NCI-H226 (cell line): ENCODE measurements at places on chromosomes 11 and 22.

GRCh38 chr11:33324302-33324985 is 67.3 kb downstream of the HIPK3 start:
- no peak for DNase-seq

DNA sequence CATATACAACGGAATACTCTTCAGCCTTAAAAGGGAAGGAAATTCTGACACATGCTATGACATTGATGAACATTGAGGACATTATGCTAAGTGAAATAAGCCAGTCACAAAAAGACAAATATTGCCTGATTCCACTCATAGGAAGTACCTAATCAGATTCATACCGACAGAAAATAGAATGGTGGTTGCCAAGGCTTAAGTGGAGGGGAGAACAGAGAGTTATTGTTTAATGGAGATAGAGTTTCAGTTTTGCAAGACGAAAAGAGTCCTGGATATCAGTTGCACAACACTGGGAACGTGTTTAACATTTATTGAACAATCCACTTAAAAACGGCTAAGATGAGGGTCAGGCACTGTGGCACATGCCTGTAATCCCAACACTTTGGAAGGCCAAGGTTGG is 45.6 kb upstream of the HIPK3 start:
- no peak for DNase-seq

- peak; percentile 2 for DNase-seq
These were observed 1.1 kb downstream of the ZBTB44 start for GRCh38 chr11:130313383-130314183.

DNA sequence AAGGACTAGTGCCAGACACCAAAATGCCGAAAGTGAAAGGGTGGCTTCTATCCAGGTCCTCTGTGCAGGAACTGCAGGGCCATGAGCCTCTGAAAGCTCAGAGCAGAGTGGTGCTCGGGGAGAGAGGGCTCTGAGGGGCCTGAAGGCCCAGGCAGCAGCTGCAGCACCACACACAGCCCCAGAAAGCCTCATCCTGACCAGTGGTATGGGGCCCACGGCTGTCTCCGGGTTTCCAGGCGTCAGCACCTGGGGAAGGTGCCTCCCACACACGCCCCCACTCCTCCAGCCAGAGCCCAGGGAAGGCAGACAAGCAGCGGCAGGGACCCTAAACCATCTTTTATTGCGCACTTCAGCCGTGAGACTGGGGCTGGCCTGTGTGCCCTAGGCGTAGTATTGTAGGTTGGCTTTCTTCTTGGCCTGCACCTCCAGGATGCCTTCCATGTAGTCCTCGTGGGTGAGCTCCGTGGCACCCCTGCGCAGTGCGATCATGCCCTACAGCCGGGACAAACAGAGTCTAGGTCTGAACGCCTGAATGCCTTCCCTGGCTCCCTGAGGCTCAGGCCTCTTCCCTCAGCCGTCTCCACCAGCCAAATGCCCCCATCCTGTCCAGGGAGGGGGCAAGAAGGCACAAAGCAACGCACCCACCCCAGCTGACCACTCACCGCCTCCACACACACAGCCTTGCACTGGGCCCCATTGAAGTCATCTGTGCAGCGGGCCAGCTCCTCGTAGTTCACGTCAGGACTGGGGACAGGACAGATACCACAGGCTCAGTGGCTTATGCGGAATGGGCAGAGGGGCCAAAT is 7.6 kb downstream of the PSMC3 start:
- DNase-seq: no peak

- DNase-seq: no peak
These were observed 28.7 kb downstream of the PDGFB start for GRCh38 chr22:39216143-39216490.

GRCh38 chr11:36427876-36428275 is 82.2 kb downstream of the TRAF6 start:
- DNase-seq: no peak

DNA sequence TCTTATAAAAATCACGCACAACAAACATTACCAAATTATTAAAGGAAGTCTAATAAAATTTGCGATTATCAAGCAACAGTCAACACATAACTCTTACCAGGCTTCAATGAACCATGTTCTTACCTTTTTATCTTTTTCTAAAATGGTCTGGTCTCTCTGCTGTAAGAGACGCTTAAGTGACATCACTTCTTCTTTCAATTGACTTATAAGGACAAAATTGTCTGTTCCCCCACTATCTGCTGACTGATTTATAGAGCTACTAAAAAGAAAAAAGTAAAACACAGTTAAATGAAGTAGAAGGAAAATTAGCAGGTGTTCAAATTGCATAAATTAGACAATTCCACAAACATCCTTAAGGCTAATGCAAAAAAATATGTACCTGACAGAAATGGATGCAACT is 10.9 kb downstream of the FAM76B start:
- DNase-seq: no peak

DNA sequence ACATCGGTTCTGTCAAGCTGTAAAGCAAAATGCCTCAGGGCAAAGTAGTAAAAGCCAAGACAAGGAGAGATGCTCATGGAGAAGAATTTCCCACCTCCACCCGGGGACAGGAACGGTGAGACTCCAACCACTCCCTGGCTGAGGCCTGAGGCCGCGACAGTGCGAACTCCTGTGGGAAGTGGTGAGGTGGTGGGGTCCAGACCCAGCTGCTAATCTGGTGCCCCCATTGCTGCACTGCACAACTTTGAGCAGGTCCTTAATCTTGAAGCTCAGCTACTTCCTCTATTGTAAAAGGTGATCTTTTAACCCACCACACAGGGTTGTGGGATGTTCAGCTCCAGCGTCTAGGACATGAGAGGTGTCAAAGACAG is 83.9 kb downstream of the ZC3H12C start:
- DNase-seq: no peak

- no peak for DNase-seq
These were observed 9.8 kb upstream of the PSMA1 start for GRCh38 chr11:14529951-14530350.

DNA sequence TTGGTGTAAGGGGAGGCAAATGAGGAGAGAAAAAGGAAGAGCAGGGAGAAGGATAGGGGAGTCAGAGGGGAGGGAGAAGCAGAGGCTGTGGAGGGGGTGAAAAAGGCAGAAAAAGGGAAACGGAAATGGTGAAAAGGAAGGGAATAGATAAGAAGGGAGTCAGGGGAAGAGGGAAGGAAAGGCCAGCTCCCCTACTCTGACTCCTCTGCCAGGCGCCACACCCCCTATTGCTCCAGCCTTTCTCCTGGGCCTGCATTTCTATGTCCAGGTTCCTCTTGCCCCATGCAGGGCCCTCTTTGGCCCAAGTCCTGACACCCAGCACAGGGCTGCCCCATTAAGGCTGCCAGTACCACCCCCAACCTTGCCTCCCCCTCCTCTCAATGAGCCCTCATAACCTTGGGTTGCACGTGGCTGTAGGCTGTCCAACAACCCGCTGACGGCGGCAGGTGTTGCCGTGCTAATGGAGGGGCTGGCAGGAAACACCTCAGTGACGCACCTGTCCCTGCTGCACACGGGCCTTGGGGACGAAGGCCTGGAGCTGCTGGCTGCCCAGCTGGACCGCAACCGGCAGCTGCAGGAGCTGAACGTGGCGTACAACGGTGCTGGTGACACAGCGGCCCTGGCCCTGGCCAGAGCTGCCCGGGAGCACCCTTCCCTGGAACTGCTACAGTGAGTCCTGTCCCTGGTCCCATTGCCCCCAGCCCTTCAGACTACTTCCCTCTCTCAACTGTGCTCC is 3.4 kb upstream of the NHERF4 start:
- no peak for DNase-seq

- peak; percentile 95 for DNase-seq
These were observed 39.6 kb downstream of the TSPAN18 start for GRCh38 chr11:44766112-44766971.

- DNase-seq: peak; percentile 35
These were observed 19.6 kb downstream of the MACROD1 start for GRCh38 chr11:64146036-64146955.

DNA sequence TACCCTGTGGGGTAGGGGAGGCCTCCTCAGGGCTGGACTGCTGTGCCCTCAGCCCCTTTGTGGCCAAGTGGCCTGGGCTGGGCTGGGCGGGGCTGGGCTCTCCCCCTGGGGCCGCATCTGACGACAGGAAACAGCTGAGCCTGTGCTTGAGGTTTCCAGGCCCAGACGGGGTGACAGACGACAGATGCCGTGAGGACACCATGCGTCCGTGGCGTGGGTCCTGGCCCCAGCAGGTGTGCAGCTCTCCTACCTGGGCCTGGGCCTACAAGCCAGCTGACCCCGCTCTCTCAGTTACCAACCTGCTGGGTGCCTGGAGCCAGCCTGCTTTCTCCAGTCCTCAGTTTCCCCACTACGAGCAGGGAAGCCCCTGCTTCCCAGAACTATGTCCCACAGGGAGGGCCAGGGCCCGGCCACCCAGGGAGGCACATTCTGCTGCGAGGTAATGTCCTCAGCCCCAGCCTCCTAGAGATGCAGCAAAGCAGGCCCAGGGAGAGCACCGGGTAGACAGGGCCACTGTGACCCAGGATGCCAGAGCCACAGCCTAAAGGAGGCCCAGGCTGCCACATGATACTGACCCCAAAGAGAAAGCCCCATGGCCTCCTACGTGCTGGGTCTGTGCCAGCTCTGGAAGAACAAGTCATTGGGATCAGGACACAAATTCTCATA is 181.3 kb downstream of the IGLL1 start:
- no peak for DNase-seq

DNA sequence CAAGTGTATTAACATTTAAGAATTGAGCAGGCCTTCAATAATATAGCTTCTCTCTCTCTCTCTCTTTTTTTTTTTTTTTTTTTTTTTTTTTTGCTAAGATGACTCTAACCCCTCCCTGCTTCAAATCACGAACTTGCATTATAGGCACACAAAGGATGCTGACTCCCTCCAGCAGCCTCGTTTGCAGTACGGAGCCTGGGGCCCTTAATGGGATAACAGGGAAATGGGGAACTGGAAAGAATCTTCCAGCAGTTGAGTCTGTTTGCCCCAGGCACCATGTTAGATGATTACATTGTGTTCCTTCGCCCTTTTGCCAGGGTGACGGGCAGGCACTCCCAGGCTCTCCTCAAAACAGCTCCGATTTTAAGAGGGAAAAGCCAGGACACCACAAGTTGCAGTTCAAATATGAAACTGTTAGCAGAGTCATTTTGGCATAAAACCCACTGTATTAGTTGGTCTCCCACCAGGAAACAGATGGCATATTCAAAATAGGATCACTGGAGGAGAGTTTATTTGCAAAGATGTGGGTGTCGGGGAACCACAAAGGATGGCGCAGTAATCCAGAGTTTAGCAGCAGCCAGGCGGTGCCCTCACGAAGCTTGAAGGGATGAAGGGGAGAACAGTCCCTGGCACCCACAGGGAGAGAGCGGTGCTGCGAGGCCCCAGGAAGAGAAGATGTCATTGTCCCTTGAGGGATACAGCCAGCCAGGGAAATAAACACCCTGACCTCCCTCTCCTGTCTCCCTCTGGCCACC is 26.5 kb upstream of the TREH start:
- no peak for DNase-seq

- no peak for DNase-seq
These were observed 2.6 kb downstream of the PLA2G3 start for GRCh38 chr22:31137721-31138120.

DNA sequence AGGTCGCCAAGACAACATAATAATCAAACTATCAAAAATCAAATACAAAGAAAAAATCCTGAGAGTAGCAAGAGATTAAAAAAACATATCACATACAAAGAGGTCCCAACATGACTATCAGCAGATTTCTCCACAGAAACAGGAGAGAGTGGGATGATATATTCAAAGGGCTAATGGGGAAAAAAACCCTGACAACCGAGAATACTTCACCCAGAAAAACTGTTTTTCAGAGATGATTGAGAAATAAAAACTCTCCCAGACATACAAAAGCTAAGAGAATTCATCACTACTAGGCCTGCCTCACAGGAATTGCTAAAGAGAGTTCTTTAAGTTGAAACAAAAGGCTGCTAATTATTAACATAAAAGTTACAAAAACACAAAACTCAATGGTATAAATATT is 108.1 kb downstream of the EFCAB6 start:
- DNase-seq: no peak

DNA sequence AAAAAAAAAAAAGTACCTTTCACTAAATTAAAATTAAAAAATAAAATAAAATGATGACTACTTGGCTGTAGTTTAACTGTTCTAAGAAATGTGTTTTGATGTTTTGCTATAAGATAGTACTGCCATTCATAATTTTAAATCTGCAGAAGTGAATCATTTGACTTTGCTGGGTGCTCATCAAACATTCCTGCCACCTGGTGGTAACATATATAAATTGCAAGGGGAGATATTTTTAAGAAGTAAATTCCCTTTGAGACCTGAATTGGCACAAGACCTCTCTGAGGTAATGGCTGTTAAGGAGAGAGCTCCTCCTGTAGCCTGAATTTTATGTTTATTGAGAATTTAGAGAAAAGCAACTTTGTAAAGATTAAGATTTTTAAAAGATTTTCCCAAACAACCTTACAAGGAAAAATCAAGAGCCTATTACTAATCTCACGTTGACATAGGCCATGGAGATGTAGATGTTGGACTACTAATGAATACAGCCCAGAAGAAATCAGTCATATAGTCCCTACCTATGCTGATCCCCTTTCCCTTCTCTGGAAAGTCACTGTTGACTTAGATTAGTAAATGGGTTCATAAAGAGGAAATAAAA is 11.9 kb upstream of the NARS2 start:
- no peak for DNase-seq

GRCh38 chr11:47154616-47155570 is 21.8 kb downstream of the ARFGAP2 start:
- DNase-seq: no peak

DNA sequence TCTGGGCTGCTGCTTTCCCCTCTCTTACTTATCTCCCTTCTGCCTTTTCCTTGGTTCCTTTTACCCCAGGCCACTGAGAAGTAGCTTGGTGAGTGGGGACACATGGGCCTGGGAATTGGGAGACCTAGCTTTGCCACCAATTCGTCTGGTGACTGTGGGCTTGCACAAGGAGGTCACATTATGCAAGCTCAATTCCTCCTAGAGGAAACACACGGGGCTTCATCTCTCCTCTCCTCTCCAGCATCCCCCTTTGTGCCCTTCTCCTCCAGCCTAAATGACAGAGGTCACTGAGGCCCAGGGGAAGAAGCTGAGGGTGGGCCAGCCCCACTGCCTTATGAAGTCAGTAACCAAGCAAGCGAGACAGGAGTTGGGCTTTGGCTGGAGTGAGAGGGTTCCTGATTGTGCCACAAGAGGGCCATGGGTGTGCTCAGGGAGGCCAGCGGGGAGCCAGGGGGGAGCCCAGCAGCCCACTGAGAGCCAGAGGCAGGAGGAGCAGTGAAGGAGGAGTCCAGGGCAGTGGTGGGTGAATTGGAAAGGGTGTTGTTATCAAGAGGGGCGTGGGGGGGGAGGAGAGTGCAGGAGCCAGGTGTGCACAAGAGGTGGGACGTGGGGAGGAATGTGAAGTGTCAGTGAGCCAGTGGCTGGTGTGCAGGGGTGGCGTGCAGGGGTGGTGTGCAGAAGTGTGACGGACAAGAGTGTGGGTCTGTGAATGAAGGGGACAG is 2.0 kb downstream of the CLCF1 start:
- DNase-seq: peak; percentile 36

DNA sequence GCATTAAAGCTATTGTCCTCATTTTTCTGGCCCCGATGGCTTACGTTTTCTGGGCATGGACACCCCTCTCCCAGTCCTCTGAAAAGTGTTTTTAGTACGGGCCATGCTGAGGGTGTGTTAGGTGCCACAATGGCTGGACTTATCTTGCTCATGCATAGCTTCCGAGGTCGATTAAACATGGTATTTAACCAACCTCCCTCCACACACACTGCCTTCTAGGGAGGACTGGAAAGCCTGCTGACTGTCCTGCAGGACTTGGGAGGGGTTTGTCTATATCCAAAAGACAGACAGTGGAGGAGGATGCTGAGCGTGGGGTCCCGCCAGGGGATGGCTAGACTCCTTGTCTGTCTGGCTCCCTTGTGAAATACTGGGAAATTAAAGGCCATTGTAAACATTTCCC is 95.3 kb downstream of the FBXO7 start:
- DNase-seq: no peak
